ENCODE measurements at places on chromosomes 4 and X. TPM values are rescaled to one million over a fixed set of nuclear protein-coding genes. Genes with fewer than 3 reads are reported as not detected.

DNA sequence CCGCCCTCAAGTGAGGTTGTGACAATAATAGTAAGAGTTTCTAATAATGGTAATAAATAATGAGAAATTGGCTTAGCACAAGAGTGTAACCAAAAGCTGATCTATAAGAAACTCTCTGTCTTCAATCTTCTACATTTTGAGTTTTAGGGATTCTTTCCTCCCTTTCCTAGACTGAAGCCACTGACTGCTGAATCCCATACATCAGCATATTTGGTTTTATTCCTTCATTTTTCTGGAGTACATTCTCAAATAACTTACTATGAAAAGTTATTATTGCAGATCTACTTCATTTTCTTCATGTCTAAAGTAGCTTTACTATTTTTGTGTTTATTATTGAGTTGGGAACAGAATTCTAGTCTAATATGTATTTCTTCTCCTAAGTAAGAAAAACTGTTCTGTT is 49.9 kb upstream of the ADAD1 start:
- no peak for DNase-seq

DNA sequence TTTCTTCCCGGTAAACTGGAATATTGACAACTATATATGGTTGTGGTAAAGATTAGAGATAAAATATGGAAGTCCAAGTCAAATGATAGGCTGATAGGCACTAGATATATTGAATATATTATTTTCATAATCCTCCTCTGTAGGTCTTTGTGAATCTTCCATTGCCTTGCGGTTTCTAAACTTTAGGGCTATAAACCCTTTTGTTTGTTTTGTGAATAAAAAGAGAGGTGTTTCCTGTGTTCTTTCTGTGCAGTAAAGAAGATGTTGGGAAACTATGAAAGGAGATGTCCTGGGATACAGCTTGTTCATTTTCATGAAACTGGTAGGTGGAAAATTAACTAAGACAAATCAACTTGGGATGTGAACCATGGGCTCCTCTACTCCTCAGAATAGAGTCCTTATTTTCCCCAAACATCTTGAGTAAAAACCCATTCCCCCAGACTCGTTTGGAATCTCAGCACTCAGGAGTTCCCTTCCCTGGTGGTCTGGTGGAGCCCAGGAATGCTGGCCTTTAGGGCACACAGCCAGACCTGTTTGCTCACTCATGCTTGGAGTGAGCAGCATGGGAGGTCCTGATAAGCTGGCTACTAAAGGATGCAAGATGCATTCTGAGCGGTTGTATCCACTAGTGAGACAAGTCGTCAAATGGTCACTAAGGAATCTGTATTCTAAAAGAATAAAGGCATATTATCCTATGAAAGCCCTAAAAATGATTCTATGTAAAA is 22.2 kb downstream of the PRDM8 start:
- no peak for DNase-seq

DNA sequence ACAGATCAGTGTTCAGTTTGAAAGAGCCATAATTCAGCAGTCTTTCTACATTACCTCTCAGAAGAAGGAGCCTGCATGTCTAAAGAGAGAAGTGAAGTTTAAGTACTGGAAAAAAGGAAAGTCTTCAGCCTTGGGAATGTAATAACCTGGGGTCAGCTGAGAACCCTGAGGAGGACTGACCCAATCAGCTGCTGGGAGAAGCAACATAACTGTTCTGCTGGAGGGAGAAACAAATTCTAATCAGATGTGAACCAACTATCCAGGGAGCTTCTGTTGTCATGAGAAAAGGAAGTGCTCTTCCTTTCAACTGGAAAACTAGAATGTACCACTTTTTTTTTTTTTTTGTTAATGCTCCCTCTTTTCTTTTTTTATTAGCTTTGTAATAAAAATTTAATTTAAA is 64.5 kb upstream of the PDE5A start:
- peak; percentile 16 for DNase-seq

DNA sequence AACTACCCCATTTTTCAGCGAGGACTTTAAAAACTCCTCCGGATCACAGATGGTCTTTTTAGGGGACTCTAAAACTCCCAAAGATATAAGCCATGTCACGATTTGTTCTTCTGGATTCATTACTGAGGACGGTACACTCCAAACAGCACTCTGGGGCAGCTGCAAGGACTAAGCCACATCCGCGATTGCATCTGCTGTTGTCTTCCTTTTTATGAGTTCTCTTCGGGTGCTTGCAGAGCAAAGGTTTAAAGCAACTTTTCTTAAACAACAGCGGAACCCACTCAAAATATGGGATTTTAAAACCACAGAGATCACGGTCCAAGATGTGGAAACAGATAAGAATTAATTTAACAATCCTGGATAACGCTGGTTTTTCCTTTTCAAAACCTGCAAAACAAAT is at the start of gene ARHGEF6:
ARHGEF6 (minus strand) TSS at position 170 of the 400 bp plus-strand sequence; CDS start at position 120, 50 bp downstream.
- DNase-seq: no peak

GRCh38 chr4:147725673-147726072 is 6.2 kb upstream of the ARHGAP10 start:
- no peak for DNase-seq

- DNase-seq: no peak
Measured at GRCh38 chr4:112910109-112910736, 139.2 kb upstream of the ANK2 start.

DNA sequence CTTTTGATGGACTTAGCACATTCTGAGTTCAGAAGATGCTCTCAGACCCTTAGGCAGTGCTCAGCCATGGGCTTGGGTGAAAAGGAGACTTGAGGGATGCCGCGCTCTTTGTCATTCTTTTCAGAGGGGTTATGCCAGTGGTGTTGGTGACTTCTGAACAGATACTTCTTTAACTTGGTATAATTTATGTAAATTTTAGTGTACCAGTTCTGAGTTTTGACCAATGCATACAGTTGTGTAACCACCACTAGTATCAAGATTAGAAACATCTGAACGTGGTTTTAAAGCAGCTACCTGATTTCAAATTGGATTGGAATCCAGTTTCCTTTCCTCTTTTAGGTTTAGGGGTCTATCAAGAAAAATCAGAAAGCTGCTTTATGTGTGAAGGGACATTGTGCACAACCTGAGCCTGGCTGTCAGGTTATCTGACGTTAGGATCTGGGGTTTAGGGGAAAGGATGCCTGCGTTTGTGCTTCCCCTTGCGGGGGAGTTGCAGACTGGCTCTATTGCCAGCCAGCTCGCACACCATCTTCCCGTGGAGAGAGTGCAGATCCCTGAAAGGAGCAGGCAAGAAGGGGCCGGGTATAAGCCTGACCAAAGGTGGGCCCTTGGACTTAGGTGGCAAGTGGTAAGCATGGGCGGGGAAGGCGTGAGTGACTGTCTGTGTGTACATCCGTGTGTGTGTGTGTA is 19.0 kb downstream of the SMS start:
- no peak for DNase-seq

DNA sequence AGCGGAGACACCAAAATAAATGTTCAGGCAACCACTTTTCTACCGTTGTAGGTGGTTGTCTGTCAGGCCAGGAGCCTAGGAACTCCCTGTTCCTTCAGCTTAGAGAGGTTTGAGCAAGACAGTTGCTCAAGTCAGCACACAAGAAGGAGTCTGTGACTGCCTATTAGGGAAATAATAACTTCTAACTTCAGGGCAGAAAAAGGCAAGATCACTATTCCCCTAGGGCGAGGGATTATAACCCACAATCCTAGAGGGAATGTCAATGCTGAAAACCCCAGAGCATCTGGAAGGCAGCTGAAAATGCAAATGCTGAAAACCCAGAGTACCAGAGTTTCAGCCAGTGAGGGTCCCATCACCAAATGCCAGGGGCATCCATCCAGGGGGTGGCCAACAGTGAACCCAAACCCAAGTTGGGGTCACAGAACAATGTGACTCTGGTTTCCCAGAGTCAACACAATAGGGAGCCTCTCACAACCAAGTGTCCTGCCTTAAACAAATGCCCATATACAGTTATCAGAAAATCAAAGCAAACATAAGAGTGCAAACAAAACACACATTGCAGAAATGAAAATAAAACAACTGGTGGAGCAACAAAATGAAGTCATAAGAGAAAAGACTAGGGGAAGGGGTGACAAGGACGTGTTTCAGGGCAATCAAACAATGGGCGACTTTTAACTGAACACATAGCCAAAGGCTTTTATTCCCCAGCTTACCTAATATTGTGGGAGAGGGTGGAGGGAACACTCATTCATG is 27.6 kb downstream of the MORF4L2 start:
- DNase-seq: no peak

GRCh38 chrX:103864886-103865534 is 33.0 kb upstream of the RAB9B start:
- no peak for DNase-seq

GRCh38 chrX:119762718-119763117 is 4.3 kb downstream of the SOWAHD start:
- DNase-seq: no peak

- no peak for DNase-seq
Measured at GRCh38 chrX:70257423-70258288, 2.3 kb downstream of the P2RY4 start.

DNA sequence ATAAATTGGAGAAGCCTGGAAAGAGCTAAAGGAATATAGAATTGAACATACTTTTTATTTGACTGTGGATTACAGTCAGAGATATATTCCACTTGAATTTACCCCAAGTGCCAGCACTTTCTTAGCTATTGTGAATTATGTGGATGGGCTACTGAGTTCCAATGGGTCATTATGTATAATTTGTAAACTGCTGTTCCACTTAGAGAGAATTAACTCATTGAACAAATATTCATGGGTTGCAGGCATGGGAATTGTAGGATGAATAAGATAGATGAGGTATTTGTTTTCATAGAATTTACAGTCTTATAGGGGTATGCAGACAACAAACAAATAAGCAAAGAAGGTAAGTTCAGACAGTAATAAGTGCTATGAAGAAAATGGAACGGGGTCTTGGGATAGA is 195.7 kb downstream of the SHROOM3 start:
- no peak for DNase-seq

- DNase-seq: peak; percentile 38
Measured at GRCh38 chr4:5033281-5033841, 14.1 kb upstream of the CYTL1 start.

DNA sequence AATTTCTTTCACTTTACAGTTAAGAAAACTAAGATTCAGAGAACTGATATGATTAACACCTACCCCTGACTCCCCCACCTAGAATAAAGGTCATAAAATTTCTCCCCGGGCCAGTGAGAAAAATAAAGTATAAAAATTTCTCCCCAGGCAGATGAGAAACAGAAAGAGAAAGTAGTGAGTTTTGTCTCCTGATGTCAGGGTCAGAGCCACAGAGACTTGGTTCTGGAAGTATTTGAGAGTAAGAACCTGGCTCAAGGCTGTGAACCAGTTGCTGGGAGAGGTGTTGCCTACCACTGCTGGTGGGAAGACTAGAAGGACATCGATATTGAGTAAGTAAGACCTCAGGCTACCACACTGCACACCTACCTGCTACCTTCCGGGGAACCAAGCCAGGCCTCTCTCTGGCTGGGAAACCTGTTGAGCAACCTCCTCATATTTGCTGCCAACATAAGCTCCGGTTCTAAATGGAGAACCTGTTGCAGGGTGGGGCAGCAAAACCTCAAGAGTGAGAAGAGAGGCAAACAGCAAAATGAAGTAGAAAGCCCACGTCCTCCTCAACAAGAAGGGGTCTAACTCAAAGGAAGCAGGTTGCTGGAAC is 104.2 kb upstream of the PUDP start:
- no peak for DNase-seq

GRCh38 chr4:96543346-96543745 is 703.5 kb downstream of the PDHA2 start:
- no peak for DNase-seq

DNA sequence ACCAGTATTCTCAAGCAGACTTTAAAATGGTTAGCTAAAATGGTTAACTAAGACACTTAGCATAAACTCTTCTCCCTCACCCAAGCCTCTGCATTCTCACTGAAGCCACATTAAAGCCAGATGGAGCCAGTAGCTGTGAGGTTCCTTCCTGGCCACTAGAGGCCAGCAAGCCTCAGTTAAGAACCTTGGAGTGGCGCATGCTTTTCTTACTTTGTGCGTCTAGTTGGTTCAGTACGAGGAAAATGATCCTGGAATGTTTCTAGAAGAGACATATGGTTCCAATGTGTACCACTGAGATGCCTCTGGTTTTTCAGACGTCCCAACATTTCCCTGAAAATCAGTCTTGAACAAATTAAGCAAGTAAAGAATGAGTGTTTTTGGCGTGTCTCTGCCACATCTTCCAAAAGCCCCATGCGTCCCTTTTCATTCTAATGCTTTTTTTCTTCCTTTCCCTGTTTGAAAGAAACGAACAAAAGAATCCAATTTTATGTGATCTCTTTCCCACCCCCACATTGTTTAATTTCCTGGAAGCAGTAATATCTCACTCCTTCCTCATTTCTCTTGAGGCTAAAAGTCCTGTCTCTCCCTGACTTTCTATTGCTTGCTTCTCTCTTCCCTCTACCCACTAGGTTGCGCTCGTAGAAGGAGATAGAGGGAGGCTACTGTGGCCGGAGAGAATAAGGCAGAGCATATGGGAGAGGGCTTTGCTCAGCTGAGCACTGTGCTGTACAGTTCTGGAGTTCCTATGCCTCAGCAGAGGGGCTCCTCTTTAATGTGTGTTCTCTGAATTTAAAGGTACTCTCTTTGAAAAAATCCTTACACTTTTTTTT is 82.9 kb upstream of the TAB3 start:
- peak; percentile 38 for DNase-seq

GRCh38 chrX:17495052-17495451 is 120.1 kb downstream of the NHS start:
- DNase-seq: no peak

DNA sequence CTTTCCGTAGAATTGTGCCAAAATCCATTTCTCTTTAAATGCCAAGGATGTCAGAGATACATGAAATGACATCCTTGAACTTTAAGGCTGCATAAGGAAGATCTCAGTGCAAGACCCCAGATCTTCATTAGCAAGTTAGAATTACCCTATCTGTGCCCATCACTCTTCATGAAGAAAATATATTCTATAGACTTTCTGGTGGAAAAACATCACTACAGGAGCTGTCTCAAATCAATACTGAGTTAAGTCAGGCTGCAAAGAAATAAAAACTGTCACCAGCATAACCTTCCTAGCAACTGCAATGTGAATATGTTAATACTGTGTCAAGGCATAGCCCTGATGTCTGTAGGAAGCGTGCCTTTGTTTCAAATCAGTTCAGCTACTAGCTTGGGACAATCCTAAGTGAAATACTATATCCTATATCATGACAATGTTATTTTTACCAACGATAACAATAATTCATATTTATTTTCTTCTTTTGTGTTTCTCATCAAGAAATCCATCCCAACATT is 173.3 kb downstream of the TBCK start:
- no peak for DNase-seq

DNA sequence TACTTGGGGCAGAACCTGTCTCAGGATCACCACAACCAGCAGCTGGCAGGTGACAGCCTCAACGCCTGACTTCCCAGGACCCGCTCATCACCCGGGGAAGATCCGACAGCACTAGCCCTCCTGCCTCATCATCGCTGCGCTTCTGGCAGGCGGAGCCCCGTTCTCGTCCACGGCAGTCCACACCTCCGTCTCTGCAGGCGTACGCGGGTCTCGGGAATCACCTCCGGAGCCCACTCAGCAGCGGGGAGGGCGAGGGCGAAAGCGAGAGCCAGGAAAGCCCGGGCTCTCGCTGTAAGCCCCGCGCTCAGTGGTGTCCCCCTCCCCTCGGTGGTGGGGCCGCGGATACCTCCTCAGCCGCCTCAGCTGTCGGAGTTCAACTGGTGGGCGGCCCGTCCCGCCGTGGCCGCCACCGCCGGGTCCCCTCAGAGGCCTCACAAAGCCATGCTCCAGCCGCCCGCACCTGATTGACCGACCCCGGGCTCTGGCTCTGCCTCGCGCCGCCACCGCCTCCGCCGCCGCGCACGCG is 518 bp upstream of the CNKSR2 start:
- DNase-seq: no peak

Gene MAGEB2
- polyA plus RNA-seq: not detected

Gene UTP14A
- 24.1 TPM for polyA plus RNA-seq

Gene ASMT
- polyA plus RNA-seq: 0.19 TPM

Gene SSX2
- not detected for polyA plus RNA-seq

Gene ART3
- polyA plus RNA-seq: 36.1 TPM

Gene CCKAR
- not detected for polyA plus RNA-seq

Gene VCX2
- not detected for polyA plus RNA-seq

All from hindlimb muscle (tissue), 1 donor.